ENCODE measurements at places on chromosomes 5 and 9.

DNA sequence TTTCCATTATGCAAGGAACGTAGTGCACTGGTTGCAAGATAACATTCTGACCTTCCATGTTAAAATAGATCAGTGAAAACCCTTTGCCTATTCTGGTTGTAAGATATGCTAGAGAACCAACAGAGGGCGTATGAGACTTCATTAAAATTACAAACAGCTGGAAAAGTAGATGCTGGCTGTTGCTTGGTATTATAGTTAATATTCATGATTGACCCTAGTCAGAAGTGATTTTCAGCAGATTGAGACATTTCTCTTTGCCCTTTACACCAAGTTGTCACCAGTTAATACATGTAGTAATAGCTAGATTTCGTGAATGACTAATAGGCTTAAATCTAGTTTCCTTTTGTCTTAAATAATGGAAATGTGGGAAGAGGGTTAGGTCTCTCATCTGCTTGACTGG lies 13.8 kb upstream of the FGF18 start:
- no peak for DNase-seq

DNA sequence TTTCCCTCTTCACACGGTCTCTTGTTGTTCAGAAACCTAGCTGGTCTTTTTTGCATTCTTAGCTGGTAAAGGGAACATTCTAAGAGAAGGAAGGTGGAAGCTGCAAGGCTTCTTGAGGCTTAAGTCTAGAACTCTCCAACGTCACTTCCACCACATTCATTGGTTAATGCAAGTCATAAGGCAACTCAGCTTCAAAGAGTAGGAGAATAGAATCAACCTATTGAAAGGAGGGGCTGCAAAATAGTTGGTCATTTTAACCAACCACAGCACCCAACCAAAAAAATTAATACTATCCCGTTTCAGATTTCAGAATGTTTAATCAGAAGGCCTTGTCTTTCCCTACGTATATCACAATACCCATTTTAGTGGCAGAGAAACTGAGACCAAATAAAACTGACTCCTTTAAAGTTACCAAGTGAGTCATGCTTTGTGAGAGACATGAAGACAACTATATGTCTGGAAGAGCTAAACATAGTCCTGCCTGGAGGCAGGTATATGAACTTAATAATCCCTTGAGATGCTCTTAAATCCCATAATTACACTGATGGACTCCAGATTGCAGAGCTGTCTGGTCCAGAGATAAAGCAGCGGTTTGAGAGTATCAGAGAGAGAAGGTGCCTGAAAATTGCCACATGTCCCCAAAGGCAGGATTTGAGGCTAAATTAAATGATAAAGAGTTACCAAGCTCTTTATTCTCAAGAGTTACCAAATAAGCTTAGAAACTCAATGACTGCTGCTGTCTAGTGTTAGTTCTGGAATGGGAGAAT lies 14.4 kb downstream of the DOCK8 start:
- DNase-seq = no peak

- no peak for DNase-seq
These were observed 40.8 kb downstream of the FCHO2 start for GRCh38 chr5:72996632-72997031.

GRCh38 chr5:3619579-3619978 lies 23.9 kb downstream of the IRX1 start:
- no peak for DNase-seq

DNA sequence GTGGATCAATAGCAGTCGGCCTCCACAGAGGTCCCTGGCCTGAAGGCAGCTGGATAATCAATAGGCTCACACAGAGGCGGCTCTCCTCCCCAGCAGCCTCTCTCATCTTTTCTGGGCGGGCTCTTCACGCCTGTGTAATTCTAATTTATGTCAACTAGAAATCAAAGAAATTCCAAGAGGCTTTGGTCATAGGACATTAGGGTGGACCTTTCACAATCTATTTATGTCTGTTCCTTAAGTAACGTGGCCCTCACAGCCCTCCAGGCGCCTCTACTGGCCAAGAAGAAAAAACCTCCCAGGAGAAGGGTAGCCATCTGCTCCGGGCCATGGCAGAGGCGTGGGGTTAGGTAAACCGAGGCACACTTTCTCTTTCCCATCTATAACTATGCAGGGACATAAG lies 205.1 kb upstream of the EFNA5 start:
- no peak for DNase-seq

- DNase-seq = no peak
These were observed 31.4 kb downstream of the ACTBL2 start for GRCh38 chr5:57450991-57451876.

DNA sequence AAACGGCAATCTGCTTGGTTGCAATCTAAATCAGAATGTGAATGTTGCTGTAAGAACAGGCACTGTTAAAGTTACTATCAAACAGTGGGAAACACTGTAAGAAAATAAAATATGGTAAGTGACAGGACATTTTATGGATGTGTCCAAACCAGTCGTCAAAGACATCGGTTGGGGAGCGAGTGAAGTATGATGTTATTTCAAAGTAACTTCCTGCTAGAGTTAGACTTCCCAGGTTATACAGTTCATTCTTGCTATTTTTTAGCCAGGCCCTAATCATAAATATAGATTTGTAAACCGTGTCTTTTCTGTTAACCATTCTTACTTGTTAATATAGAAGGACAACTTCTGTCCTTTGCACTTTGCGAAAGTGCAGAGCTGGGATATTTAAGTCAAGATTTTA lies 30.2 kb downstream of the LIX1 start:
- no peak for DNase-seq

- no peak for DNase-seq
These were observed 4.0 kb downstream of the ETF1 start for GRCh38 chr5:138538943-138539627.

DNA sequence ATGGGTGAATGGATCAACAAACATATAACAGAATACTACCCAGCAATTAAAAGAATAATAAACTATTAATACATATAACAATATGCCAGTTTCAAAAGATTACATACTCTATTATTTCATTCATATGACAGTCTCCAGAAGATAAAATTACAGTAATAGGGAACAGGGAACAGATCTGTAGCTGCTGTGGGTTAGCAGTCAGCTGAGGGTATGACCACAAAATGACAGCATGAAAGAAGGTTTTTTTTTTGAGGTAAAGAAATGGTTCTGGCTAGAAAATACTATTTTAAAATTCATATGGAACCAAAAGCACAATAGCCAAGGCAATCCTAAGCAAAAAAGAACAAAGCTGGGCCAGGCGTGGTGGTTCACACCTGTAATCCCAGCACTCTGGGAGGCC lies 73.0 kb upstream of the NR5A1 start:
- no peak for DNase-seq

- DNase-seq = no peak
These were observed 169.2 kb upstream of the CTNND2 start for GRCh38 chr5:12073426-12073825.

DNA sequence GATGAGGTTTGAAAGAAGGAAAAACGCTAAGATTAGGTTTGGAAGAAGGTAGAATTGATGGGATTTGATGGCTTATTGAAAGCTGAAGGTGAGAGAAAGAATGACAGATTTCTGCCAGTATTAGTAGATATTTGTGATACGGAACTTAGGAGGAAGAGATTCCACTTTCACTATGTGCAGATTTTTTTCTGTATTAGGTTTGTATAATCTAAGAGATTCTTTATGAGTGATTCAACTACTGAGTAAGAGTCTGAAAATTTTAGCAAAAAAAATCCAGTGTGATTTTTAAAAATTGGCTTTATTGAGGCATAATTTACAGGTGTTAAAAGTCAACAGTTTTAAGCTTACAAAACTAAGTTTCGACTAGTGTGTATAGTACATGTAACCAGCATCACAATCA lies 54.1 kb downstream of the AP3S1 start:
- DNase-seq = no peak

DNA sequence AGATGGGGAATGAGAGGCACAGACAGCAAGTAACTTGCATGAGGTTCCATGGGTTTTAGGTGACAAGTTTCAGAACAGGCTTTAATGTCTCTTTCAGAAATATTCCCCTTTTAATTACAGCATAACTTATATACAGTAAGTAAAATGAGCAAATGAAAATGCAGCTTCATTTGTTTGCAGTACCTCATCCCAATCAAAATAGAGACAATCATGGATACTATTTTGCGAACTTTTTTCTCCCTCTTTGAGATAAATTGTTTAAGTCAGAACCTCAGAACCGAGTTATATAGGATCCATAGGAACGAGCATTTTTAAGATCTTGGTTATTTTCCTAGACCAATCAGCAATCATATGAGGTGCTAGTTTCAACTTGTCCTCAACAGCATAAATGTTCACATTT lies 3.5 kb downstream of the LCP2 start:
- no peak for DNase-seq

DNA sequence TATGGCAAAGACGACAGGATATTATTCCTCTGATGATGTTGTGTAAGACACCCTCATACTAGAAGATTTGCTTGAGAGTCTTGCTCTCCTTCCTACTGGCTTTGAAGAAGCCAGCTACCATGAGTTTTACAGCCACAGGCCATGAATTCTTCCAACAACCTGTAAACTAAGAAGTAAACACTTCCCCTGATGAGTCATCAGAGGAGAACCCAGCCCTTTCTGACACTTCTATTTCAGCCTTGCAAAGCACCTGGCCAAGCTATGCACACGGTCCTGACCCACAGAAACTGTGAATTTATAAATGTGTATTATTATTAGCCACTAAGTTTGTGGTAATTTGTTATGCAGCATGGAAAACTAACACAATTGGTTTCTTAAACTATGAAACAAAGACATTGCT lies 288.8 kb upstream of the ADAMTSL1 start:
- no peak for DNase-seq

- no peak for DNase-seq
These were observed 20.7 kb downstream of the FBXW5 start for GRCh38 chr9:136923881-136924280.

DNA sequence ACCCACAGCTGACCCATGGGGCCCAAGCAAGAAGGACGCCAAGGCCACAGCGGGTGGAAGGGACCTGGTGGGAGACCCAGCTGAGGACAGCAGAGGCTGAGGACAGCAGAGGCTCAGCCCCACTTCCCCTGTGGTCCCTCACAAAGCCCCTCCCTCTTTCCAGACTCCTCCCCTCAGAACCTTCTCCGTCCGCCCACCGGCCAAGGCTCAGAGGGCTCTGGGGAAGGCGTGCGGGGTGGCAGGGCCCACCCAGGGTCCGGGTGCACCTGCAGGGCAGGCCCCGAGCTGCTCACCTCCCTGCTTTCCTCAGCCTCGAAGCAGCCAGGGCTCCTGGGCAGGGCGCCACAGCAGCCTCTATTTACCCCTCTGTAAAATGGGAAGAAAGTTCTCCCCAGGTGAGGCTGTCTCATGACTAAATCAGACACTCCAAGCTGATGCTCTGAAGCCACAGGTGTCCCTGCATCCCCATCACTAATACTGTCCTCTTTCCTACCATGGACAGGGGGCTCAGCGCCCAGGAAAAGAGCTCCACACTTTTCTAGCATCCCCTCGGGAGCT lies 137.9 kb upstream of the PPP1R26 start:
- DNase-seq = no peak

DNA sequence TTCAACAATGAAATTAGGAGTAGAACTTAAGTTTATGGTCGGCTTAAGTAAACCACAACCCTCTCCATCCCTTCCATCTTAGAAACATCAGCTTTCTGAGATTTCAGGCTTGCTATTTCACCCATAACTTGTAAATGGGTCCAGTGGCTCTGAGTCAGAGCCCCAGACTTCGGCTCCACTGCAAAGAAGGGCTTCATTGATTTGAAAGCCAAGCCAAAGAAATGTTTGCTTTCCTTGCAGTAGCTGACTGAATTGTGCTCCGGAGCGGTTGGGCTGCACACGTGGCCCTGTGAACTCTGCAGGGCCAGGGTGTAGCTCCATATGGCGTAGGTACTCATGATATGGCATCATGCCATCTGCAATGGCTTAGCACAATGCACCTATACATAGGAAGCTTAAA lies 57.0 kb downstream of the NREP start:
- no peak for DNase-seq

DNA sequence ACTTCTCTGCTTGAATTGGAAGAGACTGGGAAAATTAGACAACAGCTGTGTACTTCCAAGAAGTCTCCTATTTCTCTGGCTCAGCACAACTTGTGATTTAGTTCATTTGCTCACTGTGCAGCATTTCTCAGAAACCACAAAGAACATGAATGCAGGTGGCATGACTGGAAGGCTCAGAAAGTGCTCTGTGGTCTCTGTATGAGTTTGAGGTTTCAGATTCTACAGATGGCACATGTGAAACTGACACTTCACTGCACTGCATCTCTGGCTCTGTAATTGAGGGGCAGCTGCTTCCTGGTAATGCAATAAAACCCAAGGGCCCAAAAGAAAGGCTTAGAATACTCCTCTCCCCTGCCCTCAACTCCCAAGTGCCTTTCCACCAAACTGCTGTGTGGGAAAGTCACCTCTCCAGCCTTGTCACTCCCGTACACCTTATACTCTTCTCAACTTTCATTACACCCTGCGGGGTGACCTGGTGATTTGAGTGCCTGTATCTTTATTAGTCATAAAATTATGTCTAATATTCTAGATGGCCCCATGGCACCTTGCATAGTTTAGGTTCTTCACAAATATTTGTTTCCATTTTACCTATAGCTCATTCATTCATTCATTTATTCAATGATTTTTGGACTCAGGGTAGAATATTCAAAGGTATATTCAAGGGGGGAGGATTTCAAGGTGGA lies 82.5 kb downstream of the ESM1 start:
- no peak for DNase-seq

GRCh38 chr9:113298924-113299770 lies 4.0 kb downstream of the RNF183 start:
- DNase-seq = no peak

GRCh38 chr9:74777136-74777879 lies 110.4 kb downstream of the TRPM6 start:
- DNase-seq = no peak

DNA sequence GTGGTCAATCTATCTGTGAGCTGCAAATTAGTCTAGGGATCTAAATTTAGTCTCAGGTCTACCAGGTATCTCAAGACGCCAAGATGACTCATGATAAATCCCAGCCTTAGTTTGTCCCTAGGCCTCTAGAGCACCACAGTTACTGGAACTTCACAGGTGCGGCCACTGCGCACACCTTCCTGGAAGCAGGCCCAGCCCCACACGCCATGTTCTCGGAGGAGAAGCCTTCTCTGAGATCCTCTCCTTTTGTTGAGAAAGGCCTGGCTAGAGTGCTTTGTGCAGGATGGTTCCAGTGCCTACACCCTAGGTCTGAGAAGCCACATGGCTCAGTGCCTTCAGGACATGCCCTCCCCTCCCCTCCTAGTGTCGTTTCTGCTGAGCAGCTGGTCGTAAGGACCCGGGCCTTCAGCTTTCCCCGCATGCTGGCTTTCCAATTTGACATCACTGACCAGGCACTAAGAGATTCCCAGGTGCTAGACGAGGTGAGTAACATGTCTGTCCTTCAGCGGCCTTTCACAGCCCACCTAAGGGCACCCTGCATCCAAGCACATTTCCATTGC lies 51.9 kb downstream of the IPPK start:
- no peak for DNase-seq

DNA sequence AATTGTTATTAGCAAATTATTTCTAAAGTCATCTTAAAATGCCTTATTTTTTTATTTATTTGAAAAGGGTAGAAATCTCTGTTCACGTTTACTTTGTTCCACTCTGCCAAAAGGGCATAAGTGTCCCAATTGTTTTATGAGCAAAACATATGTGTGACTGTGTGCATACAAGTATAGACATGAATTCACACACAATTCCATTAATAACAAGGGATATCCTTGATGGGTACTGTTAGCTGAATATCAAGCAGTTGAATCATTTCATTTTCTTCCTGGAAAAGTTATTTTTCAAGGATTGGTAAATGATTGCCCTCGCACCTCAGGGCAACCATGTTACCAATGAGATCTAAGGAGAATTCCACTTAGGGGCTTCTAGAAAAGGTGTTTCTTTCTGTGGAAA lies 92.1 kb upstream of the TAF11L2 start:
- DNase-seq = no peak

All from substantia nigra (tissue), 51 donors.